ENCODE measurements at places on chromosomes 11 and 22.

DNA sequence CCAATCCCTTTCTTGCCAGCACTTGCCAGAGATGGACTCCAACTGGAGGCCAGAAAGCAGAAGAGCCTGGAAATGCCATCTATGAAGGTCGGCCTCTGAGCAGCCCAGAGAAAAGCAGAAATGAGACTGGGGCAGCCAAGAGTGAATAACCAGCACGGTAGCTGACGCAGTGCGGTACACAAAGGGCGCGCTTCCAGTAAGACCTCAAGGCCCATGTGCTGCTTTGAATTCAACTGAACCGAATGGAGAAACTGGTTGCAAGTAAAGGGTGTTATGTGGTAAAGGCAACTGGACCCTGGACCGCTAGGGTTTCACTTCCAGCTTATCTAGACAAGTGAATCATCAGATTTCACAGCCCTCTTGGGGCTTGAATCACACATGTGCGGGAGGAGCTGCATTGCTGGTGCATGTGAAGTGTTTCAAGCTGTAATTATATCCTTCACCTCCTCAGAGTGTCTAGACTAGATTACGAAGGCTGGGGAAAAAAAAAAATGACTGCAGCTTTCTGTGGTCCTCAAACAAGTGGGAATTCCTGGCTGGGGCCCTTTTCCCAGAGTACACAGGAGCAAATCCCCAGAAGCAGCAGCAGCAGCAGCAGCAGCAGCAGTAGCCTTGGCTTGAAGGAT lies 128.9 kb downstream of the CCDC34 start:
- DNase-seq: no peak

DNA sequence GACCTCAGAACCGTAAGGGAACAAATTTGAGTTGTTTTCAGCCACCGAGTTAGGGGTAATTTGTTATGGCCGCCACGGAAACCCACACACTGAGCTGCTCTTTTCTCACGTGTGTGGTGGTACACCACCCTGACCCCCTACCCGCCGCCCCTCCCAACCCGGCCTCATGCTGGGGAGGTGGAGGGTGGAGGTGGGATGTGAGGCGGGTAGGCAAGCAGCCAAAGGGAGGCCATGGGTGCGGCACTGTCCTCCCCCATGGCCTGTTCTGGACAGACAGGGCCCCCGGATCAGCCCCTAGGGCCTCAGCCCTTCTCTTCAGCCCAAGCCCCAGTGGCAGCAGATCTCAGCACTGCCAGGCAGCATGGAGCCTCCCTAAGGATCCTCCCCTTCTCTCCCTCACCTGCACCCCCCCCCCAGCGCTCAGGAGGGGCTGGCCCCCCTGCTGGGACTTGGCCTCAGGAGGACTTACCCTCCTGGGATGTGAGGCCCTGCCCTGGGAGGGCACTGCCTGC lies 7.9 kb downstream of the PRR5 start:
- DNase-seq: no peak

GRCh38 chr11:9609841-9610240 lies 36.4 kb downstream of the WEE1 start:
- no peak for DNase-seq

DNA sequence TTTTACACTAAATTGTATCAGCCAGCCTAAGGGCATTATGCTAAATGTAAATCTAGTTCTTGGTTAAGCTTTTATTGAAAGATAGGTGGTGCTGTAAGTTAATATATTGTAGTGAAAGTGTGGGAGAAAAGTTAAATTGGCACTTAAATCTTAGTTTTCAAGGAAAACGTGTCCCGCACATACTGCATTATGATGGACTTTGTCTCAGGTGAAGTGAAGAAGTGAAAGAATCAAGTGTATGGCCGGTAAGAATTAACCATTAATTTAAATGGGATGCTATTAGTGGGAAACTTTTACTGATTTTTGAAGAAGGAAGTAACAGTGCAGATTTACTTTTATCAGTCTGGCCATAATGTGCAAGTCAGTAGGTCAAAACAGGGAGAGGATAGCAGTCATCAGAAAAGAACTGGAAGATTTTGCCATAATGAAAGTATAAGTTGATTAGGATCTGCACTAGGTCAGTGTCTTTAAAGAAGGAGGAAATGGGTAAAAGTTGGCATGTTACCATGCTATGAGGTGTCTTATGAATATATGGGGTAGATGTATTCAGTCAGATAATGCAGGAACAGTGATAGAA lies 81.6 kb downstream of the PDHX start:
- no peak for DNase-seq

DNA sequence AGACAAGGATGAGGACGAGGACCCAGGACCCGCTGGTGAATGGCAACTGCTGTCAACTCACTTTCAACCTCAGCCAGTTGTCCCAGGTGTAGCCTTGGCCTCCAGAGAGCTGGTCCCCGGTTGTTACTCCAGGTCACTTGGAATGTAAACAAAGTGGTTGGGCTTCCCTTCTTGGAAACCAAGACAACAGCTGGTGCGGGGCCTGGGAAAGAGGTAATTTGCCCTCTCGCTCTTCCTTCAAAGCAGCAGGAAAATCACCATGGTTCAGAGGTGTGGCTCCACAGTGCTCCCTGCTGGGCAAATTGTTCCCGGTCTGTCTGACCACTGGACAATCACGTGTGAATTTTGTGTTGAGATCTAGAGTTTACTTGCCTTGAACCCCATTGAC lies 15.0 kb downstream of the SLC1A2 start:
- DNase-seq: no peak

Data from stimulated activated CD8-positive, alpha-beta memory T cell treated with anti-CD3 and anti-CD28 coated beads, Interleukin-15, amount 100 ng/mL, for 4 hours (primary cell).